ENCODE measurements at places on chromosomes 13 and 19. TPM values are rescaled to one million over a fixed set of nuclear protein-coding genes. Genes with fewer than 3 reads are reported as not detected.

DNA sequence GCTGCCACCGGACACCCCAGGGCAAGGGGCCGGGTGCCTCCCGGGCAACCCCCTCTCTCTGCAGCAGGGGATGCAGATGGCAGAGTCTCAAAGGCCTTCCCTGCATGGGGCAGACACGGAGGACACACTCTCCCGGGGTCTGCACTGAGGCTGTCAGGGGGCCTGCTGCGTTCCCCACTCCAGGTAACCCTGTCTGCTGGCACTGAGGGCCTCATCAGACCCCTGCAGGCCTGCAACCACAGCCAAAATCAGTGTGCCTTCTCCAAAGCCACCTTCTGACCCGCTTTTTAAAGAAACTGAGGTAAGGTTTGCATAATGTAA lies 93.9 kb downstream of the GNG7 start:
- no peak for DNase-seq
- no peaks in the 10 kb centered on the region for H3K36me3 ChIP-seq
- no peaks in the 10 kb centered on the region for H3K27me3 ChIP-seq
- H3K4me1 ChIP-seq, result peaks cover 11% of the 10 kb centered on the region

DNA sequence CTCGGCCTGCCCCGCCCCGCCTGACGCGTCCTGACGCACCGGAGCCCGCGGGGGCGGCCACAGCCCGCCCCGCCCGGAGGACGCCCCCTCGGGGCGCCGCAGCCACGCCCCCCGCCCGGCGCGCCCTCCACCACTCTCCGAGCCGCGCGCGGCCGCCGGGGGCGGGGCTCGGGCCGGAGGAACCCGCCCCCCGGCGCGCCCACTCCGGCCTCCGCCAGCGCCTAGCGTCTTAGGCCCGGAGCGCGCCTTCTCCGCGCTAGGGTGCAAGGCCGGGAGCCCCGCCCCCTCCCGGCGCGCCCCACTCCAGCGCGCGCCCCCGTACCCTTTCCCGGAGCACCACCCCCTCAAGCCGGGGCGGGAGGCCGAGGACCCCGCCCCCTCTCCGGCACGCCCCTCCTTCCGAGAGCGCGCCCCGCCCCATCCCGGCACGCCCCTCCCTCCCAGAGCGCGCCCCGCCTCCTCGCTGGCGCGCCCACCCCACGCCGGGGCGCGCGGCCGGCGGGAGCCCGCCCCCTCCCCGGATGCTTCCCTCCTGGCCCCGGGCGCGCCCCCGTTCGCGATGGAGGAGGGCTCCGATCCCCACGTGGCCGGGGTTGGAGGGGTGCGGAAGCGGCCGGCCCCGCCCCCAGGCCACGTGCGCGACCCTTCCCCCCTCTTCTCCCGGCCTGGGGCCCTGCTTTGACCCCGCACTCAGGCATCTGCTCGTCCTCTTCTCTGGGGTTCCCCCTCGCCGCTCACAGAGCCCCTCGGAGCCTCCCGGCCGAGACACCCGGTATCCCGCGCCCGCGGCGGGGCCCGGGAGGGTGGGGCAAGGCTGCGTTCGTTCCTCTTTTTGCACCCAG lies 480 bp upstream of the KLF16 start:
- DNase-seq, result peak; percentile 70
- no peaks in the 10 kb centered on the region for H3K27me3 ChIP-seq
- H3K4me1 ChIP-seq, result peaks cover 40% of the 10 kb centered on the region
- peak overlapping the region; percentile 86 for H3K27ac ChIP-seq
- H3K36me3 ChIP-seq, result no peaks in the 10 kb centered on the region

DNA sequence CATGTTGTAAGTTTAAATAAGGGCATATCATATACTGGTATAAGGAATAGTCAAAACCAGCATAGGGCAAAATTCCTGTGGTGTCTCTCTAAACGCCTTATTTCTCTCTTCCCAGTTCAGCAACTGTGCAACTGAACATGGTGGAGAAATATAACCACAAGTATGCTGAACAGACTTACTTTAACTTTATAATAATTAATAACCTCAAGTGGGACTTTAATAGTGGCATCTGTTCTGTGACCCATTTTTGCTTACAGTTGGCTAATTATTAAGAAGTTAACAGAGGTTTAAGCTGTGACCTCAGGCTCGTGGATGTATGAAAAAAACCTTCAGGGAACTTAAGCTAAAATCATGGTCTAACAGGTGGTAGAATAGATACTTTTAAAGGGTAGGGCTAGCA lies 54.3 kb downstream of the MICU2 start:
- no peak overlapping the region for H3K4me3 ChIP-seq
- no peak overlapping the region for H3K27ac ChIP-seq
- H3K36me3 ChIP-seq, result no peaks in the 10 kb centered on the region
- no peaks in the 10 kb centered on the region for H3K4me1 ChIP-seq
- DNase-seq, result no peak

DNA sequence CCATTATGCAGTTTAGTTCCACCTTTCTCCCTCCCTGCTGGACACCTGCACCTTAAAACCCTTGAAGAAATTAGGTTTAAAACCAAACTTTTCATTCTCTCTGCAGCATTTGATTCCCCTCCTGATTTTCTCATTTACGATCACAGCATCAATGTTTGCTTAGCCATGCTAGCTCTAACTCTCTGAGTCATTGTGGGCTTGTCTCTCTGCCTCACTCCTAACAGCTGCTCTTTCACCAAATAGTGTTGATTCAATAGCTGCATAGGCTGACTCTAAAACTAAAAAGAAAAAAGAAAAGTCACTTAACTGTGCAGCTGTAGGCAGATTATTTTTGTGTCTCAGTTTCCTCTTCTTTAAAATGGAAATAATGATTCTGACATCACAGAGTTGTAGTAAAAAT lies 1124.9 kb downstream of the DIAPH3 start:
- no peak for DNase-seq
- no peak overlapping the region for H3K4me3 ChIP-seq
- no peak overlapping the region for H3K27ac ChIP-seq
- no peaks in the 10 kb centered on the region for H3K36me3 ChIP-seq
- no peaks in the 10 kb centered on the region for H3K27me3 ChIP-seq
- H3K4me1 ChIP-seq, result no peaks in the 10 kb centered on the region

DNA sequence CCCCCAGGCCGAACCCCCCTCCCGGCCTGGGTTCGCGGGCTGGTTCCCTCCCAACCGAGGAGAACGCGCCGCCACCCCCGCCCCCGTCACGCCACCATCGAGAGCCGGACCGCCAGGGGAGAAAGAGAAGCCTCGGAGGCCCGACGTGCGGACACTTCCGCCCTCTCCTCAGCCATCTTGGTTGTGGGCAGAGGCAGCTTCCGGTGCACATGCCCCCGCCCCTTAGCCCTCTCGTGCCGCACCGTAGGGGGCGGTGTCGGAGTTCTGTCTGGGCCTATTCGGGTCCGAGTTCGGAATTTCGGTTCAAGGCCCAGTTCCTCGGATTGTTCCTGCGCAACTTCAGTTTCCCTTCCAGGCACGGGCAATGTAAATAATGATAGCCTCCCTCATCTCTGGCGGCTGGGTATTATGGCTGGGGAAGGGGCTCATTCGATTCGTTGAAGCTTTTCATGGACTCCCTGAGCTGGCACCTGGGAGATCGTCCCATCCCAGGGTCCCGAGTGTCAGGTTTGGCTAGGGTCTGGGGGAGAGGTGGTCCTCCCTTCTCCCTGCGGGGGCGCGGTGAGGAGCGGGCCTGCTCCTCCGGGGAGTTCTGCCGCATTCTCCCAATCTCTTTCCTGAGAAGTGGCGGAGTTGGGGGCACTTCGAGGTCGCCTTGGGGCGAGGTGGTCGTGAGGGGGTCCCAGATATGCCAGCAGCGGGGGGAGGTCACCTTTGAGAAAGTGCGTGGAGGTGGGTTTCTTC lies at the start of the genes IER2 and STX10:
Gene IER2, plus strand, starts transcription at position 225 of the 744 bp plus-strand sequence. CDS start 2,776 bp downstream, outside the sequence.
Gene STX10, minus strand, starts transcription at position 189 of the 744 bp plus-strand sequence. CDS start 202 bp downstream, outside the sequence.
- DNase-seq, result peak; percentile 87
- peak within 1 kb of the TSS; percentile 100 for H3K27ac ChIP-seq
- no peaks in the 10 kb centered on the region for H3K27me3 ChIP-seq
- peaks cover 24% of the 10 kb centered on the region for H3K4me1 ChIP-seq
- peak within 1 kb of the TSS; percentile 100 for H3K4me3 ChIP-seq

GRCh38 chr13:59706101-59706976 lies 457.4 kb downstream of the DIAPH3 start:
- H3K4me3 ChIP-seq, result no peak overlapping the region
- H3K27ac ChIP-seq, result no peak overlapping the region
- H3K27me3 ChIP-seq, result no peaks in the 10 kb centered on the region
- no peaks in the 10 kb centered on the region for H3K36me3 ChIP-seq

GRCh38 chr19:40923934-40924391 lies 41.9 kb upstream of the CYP2A7 start:
- no peaks in the 10 kb centered on the region for H3K4me1 ChIP-seq
- H3K27ac ChIP-seq, result no peak overlapping the region
- no peak for DNase-seq
- H3K4me3 ChIP-seq, result no peak overlapping the region
- no peaks in the 10 kb centered on the region for H3K36me3 ChIP-seq

DNA sequence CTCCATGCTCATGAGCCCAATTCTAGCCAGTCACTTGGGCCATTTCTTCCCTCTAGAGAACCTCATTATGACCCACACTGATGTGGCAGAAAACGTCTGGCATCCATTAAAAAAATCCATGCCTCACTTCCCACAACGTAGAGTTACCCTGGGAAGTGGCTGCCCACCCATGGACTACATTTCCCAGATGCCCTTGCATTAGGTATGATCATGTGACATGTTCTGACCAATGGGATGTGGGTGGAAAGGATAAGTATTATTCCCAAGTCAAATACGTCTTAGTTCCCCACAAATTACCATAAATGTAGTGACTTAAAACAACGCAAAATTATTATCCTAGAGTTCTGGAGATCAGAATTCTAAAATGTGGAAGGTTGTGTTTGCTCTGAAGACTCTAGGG lies 47.9 kb upstream of the ZNRF4 start:
- H3K4me3 ChIP-seq, result no peak overlapping the region
- no peaks in the 10 kb centered on the region for H3K4me1 ChIP-seq
- no peaks in the 10 kb centered on the region for H3K36me3 ChIP-seq

- no peak overlapping the region for H3K27ac ChIP-seq
- no peak overlapping the region for H3K4me3 ChIP-seq
- no peaks in the 10 kb centered on the region for H3K36me3 ChIP-seq
- no peaks in the 10 kb centered on the region for H3K4me1 ChIP-seq
- no peak for DNase-seq
Measured at GRCh38 chr19:30968210-30968609, 381.0 kb downstream of the TSHZ3 start.

GRCh38 chr19:5131506-5132205 lies 162.7 kb downstream of the KDM4B start:
- H3K27ac ChIP-seq, result no peak overlapping the region
- DNase-seq, result no peak
- peaks cover 9% of the 10 kb centered on the region for H3K4me1 ChIP-seq
- peaks cover 30% of the 10 kb centered on the region for H3K36me3 ChIP-seq
- H3K4me3 ChIP-seq, result no peak overlapping the region

DNA sequence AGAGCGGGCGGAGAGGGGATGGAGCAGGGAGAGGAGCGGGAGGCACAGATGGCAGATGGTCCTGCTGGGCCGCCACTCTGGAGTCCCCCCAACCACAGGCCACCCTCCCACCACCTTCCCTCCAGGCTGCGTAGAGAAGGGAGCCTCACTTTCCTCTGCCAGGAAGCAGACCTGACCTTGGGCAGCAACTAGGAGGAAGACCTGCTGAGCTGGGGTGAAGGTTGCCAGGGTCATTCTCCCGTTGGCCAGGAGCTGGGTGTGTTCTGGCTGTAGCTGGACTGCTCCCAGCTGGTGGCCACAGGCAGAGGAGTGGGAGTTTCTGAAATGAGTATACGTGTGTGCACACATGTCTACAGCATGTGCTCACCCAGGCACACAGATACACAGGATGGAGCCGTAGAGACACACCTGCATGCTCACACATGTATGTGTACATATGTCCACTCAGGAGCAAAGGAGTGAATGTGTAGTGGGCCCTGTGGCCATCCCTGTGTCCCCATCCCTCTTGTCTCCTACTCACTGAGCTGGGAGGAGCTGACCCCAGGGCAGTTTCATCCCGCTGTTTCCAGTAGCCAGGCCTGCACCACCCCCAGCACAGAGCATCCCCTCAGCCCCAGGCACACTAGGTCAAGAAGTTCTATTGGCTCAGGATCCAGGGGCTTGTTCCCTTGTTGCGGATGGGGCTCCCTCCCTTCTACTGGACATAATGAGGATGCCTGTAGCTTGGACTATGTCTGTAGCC lies 53.0 kb downstream of the CHST8 start:
- no peaks in the 10 kb centered on the region for H3K27me3 ChIP-seq
- DNase-seq, result no peak
- H3K4me1 ChIP-seq, result no peaks in the 10 kb centered on the region
- no peak overlapping the region for H3K27ac ChIP-seq
- H3K4me3 ChIP-seq, result no peak overlapping the region

DNA sequence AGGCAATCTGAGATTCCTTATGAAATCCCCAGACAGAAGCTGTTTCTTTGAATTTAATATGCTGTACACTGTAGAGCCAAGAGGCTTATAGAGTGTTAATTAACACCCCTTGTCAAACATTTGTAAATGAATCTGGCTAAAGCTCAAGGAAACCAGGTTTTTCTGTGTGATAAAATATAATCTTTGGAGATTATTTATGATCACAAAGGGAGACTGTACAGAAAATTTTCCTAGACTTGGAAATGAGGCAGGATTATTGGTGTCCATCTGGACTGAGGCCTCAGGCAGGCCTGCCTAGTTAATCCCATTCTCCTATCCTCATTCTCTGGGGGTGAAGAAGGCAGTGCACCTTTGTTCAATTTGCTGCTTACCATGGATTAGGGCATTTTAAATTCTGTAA lies 17.8 kb downstream of the KL start:
- H3K4me3 ChIP-seq, result no peak overlapping the region
- H3K27me3 ChIP-seq, result no peaks in the 10 kb centered on the region
- H3K4me1 ChIP-seq, result no peaks in the 10 kb centered on the region
- no peaks in the 10 kb centered on the region for H3K36me3 ChIP-seq
- no peak for DNase-seq

GRCh38 chr13:113584870-113585671 lies 518 bp downstream of the TFDP1 start:
- no peaks in the 10 kb centered on the region for H3K36me3 ChIP-seq
- no peaks in the 10 kb centered on the region for H3K27me3 ChIP-seq
- no peak overlapping the region for H3K27ac ChIP-seq
- DNase-seq, result no peak
- peak overlapping the region; percentile 77 for H3K4me3 ChIP-seq
- H3K4me1 ChIP-seq, result peaks cover 9% of the 10 kb centered on the region

DNA sequence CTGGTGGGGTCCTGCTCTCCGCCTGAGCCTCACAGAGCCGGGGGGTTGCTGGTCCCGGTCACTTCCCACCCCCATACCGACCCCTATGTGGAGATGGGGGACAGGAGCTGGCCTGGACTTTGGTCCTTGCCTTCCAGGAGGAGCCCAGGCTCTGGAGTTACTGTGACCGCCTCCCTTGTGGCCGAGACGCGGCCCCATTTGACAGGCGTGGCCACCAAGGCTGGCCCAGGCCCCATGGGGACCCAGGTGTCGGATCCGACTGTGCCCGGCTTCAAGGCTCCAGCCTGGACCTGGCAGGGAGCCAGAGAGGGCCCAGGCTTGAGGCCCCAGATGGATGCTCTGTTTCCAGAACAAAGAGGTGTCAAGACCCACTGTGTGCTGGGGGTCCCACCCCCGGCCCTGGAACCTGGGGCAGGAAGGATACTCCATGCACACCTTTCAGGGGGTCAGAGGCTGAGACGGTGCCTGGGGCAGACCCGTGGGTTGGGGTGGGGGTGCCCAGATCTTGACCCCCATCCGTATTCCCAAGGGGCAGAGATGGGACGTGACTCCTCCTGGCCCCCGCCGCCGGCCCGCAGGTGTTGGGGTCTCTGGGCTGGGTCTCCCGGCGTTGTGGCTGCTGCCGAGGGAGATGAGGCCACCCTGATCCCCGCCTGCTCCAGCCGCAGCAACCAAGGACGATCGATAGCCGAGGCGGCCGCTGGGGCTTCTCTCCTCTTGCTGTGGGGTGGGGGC lies 47.8 kb upstream of the TCF3 start:
- H3K27ac ChIP-seq, result no peak overlapping the region
- DNase-seq, result no peak
- no peaks in the 10 kb centered on the region for H3K27me3 ChIP-seq
- H3K4me1 ChIP-seq, result no peaks in the 10 kb centered on the region
- no peak overlapping the region for H3K4me3 ChIP-seq

The RFX2 gene
- 21.7 TPM for total RNA-seq

The LGALS7 gene
- total RNA-seq, result not detected

The CLEC17A gene
- total RNA-seq, result not detected

All from thoracic aorta (tissue), 2 donors.